ENCODE measurements at places on chromosomes 1 and 21.

- DNase-seq, result no peak
Observed at GRCh38 chr21:44702111-44702972, 5.4 kb downstream of the KRTAP10-12 start.

GRCh38 chr1:5903031-5903430, 89.2 kb downstream of the NPHP4 start:
- no peak for DNase-seq

- no peak for DNase-seq
Observed at GRCh38 chr1:205598841-205599668, 32.8 kb downstream of the ELK4 start.

- DNase-seq, result no peak
Observed at GRCh38 chr1:182366596-182366995, 25.0 kb downstream of the GLUL start.

GRCh38 chr1:174743654-174744561, 255.8 kb upstream of the CACYBP start:
- DNase-seq, result no peak

GRCh38 chr1:8004803-8005573, 21.1 kb downstream of the ERRFI1 start:
- DNase-seq, result no peak

GRCh38 chr1:184770181-184770979, 15.7 kb upstream of the EDEM3 start:
- no peak for DNase-seq

- no peak for DNase-seq
Observed at GRCh38 chr1:41487126-41488039, 2.9 kb upstream of the EDN2 start.

DNA sequence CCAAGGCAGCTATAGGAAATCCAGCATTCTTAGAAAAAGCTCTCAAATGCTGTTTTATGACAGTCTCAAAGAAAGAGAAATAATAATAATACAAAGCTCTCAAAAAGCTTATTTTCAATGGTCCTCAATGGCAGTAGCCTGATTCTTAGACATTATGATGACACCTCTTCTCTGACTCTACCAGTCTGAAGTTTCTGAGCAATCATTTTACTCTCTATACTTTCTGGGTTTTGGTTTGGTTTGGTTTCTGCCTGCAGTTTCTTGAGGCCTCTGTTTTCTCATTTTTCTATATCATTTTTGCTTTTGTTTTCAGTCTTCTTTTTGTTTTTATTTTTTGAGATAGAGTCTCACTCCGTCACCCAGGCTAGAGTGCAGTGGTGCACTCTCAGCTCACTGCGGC, 50.2 kb upstream of the TBX15 start:
- no peak for DNase-seq

DNA sequence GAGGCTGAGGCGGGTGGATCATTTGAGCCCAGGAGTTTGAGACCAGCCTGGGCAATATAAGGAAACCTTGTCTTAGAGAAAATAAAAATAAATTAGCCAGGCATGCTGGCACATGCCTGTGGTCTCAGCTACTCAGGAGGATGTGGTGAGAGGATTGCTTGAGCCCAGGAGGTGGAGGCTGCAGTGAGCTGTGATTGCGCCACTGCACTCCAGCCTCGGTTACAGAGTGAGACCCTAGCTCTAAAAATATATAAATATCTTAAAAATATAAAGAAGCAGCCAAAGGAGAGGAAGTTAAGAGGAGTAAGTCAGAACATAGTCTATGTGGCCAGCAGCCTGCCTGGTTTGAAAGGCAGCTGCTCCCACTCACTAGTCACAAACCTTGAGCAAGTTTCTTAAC, 4.5 kb upstream of the IL10RB start:
- DNase-seq, result no peak

- no peak for DNase-seq
Observed at GRCh38 chr21:42272984-42273600, 42.1 kb downstream of the TFF3 start.

- DNase-seq, result no peak
Observed at GRCh38 chr1:117899801-117900200, 29.6 kb downstream of the GDAP2 start.

- DNase-seq, result no peak
Observed at GRCh38 chr21:32312976-32313375, 14.3 kb downstream of the MRAP start.

- DNase-seq, result no peak
Observed at GRCh38 chr1:69121723-69122122, 446.0 kb upstream of the LRRC7 start.

GRCh38 chr1:156750711-156751450, 594 bp downstream of the HDGF start:
- no peak for DNase-seq

- DNase-seq, result no peak
Observed at GRCh38 chr1:40985161-40985560, 5.7 kb downstream of the CTPS1 start.

DNA sequence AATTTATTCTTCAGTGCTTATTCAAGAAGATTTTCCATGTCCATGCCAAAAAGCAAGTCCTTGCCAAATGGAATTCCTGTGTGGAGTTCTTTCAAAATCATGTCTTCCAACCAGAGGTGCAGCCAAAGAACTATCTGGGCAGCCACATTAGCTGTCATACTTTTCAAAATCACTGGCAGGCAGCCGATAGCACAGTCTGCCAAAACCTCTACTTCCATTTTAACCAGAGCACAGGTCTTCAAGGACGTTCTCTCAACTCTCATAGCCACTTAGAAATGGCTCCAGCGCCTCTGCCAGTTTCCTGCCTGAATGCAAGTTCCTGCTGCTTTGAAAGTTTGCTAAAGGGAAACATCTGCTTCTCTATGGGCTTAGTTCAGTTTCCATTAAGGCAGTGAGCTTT, 975.7 kb upstream of the ADGRL4 start:
- no peak for DNase-seq

- no peak for DNase-seq
Observed at GRCh38 chr1:1355416-1355815, 2.9 kb downstream of the MXRA8 start.

DNA sequence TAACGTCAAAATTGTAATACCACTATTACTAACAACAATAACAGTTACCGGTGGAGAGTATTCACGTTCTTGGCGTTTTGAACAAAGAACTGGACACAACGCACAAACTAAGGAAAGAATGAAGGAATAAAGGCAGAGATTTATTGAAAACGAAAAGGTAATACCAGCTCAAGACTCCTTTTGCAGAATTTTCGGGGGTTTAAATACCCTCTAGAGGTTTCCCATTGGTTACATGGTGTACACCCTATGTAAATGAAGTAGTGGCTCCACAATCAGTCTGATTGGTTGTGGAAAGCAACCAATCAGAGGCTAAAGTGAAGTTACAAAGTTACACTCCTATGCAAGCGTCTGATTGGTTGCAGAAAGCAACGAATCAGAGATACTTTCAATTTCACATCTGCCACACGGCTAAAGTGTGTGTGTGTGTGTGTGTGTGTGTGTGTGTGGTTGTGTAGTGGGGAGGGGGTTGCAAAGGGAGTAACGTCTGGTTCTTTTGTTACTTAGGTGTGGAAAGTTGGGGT, 1.1 kb upstream of the GTF2B start:
- no peak for DNase-seq

GRCh38 chr21:43913928-43914327, 48.9 kb downstream of the AGPAT3 start:
- no peak for DNase-seq

- DNase-seq, result no peak
Observed at GRCh38 chr1:100597061-100597741, 59.3 kb downstream of the GPR88 start.

DNA sequence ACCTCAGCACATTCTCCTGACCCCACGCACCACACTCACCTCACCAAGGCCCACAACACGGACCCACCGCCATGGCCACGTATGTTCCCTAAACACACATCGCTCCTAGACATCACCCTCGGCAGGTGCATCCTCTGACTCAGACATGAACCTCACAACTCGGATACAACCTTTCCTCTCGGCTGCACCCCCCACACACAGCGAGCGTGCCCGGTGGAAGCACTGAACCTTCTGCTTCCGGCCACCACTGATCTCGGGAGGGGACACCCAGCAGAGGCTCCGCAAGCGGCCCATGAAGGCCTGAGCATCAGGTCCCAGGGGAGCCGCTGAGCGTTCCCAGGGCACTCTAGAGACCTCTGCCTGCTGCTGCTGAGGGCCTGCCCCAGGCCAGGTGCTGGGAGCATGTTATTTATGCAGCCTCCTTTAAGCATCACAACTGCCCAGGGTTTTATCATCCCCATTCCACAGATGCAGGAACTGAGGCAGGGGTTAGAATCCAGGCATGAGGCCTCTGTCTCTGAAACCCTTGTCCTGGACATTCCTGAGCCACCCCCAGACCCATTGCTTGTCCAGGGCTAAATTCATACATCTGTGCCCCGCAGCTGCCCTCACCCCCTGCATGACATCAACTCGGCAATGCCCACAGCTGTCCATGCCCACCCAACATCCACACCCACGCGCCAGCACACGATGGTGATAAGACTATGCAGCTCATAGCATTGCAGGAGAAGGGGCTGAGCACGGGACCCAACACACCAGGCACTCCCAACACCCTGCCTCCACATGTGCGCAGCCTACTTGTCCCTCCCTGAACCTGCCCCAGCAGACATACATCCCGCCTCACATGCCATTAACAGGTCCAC, 27.0 kb downstream of the SDC3 start:
- no peak for DNase-seq

- no peak for DNase-seq
Observed at GRCh38 chr1:8818325-8818775, 910 bp upstream of the RERE start.

DNA sequence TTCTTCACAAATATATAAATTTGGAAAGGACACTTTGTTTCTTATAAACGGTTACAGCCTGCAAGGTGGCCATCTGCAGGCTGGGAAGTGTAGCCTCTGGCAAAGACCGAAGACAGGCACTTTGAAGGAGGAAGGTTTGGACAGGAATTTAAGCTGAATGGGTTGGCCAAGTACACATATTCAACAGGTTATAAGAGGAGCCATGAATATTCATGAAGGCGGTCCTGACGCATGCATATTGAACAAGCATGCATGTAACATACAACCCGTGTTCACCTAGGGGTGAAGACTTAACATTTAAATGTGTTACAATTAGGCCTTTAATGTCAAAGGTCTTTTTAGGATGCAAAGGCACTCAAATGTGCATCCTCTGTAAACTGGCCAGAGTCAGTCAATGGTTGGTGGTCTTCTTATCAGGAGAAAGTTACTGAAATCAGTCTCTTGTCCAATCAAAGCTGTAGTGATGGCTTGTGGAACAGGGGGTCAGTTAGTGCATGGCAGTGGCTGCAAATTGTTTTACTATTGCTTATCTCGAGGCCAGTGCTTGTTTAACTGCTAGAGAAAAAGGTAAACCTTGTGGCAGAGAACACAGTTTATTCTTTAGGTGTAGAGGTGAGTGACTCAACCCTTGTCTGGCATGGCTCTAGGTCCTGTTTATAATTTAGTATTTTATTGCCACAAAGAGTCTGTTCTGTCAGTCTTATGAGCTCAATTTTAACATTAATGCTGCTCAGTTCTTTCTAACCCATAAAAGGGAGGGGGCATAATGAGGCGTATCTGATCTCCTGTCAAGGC, 70.3 kb upstream of the F3 start:
- DNase-seq, result no peak

GRCh38 chr1:169595764-169596711, 9.8 kb upstream of the F5 start:
- DNase-seq, result no peak

GRCh38 chr1:30519201-30519763, 204.1 kb downstream of the MATN1 start:
- no peak for DNase-seq

DNA sequence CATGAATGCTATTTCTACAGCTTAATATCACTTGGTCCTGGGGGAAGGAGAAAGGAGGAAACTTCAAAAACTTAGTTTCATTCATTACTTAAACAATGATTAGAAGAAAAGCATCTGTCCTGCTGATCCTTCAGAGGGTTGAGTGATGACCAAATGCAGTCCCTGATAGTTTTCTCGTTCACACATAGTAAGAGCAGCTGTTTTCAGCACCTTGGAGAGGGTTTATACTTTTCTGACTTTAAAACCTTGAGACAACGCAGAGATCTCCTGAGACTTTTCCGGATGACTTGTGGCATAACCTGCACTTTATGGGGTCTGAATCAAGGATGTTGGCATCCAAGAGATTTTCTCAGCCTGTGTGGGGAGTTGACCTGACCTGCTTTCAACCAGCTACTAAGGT, 94.0 kb upstream of the KCND3 start:
- no peak for DNase-seq

DNA sequence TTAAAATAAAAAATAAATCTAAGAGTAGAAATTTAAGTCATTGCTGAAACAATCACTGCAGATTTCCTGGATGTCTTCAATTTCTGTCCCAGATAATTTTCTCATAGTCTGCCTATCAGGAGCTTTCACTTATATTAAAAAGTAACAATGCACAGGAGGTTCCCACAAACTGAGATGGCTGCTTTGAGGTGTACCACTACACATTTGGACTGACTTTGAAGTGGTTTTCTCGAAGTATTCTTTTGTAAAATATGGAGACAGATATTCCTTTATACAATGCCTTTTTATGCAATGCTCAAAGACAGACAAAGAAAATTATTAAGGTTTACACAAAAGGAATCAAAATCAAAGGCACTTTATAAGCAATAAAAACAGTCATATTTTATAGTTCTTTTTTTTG, 24.5 kb downstream of the TOR1AIP2 start:
- no peak for DNase-seq

- peak; percentile 2 for DNase-seq
Observed at GRCh38 chr1:84892705-84893618, at the start of gene LPAR3. TSS of gene LPAR3 (minus strand) at chr1:84893206. CDS start at chr1:84866120, 27,086 bp downstream.

GRCh38 chr1:19385869-19386591, 73.9 kb downstream of the SLC66A1 start:
- no peak for DNase-seq

GRCh38 chr1:184800876-184801275, 46.2 kb upstream of the EDEM3 start:
- no peak for DNase-seq

GRCh38 chr1:226816576-226816975, 53.8 kb upstream of the PSEN2 start:
- DNase-seq, result no peak

GRCh38 chr1:56526571-56527174, 52.7 kb downstream of the PLPP3 start:
- no peak for DNase-seq

DNA sequence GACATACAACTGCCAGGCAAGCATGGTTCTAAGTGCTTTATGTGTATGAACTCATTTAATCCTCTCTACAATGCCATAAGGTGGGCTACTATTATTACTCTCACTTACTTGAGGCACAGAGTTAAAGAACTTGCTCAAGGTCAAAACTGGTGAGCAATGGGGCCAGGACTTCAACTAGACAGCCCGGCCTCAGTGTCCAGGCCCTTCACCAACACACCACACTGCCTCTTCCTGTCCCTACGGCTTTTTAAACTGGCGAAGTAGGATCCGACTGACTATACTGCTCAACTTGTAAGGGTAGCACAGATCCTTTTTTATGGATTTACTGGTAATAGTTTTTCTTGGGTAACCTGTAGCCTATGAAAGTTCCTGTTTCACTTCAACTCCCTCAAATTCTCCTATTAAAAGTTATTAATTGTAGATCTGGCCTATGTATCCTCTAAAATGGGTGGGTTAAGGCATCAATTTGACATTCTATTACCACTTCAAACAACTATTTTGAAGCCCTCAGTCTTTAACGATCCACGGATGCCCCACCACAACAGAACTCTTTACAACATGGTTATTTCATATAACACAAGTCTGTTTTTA, 4.3 kb downstream of the ERRFI1 start:
- DNase-seq, result no peak

- peak; percentile 71 for DNase-seq
Observed at GRCh38 chr1:26541816-26542711, 12.5 kb downstream of the RPS6KA1 start.
